H7 (cell line): ENCODE measurements at places on chromosomes 3 and 15.

DNA sequence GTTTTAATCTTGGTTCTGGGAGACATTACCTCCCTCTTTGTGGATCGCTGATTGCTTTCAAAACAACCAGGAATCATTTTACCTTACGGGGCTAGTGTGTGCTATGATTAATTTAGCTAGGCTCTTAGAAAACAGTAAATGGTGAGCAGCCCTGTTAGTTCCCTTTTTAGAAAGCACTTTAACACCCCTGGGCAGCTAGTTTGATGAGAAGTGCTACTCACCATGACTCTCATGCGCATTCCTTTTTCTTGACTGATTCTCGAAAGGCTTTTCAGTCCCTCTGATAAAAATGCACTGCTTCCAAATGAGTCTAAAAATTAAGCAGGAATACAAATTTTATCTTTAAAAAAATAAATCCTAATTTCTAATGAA, 75.3 kb upstream of the LEKR1 start:
- no peak for DNase-seq

- DNase-seq, result no peak
These were observed 729.4 kb upstream of the CFAP20DC start for GRCh38 chr3:59779260-59779659.

DNA sequence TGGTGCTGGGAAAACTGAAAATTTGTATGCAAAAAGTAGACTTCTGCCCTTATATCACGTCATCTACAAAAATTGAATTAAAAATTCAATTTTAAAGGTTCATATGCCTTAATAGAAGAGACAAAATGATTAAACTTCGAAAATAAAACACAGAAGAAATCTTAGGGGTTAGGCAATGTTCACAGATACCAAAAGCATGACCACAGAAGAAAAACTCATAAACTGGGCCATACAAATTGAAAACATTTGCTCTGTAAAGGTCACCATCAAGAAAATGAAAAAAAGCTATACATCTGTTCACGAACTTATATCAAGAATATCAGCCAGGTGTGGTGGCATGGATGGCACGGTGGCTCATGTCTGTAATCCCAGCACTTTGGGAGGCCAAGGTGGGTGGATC, 245.1 kb downstream of the PCCB start:
- no peak for DNase-seq

DNA sequence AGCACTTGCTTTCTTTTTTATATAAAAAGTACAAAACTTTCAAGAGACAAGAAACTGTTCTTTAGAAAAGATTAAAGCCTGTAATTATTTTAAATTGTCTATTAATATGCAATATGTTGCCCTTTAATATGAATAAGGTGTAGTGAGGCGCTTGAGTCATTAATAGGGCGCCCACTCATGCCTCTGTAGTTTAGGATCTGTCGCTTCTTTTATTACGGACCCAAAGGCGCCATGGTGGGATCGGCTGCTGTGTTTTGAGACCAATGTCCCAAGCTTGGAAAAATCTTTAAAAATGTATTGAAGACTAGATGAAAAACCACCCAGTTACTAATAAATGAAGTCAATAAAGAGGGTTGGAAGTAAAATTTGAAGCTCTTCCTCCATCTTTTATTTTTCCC, 259.5 kb upstream of the MEIS2 start:
- no peak for DNase-seq

DNA sequence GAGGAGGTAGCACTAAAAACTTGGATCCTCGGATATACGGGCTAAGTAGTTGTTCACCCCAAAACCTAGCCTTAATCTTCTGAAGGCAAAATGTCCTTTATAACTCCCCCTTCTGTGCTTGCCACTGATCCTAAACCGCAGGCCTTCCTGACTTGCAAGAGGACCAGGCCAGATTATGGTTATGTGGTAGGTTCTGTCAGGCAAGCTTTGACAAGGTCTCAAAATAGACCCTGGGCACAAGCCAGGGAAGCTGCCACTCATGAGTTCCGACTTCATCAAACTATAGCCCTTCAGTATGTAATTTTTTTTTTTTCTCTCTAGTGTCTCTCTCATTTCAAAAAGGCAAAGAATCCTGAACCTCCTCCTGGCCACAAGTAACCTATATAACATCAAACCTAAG, 3.2 kb downstream of the LRRFIP2 start:
- no peak for DNase-seq

DNA sequence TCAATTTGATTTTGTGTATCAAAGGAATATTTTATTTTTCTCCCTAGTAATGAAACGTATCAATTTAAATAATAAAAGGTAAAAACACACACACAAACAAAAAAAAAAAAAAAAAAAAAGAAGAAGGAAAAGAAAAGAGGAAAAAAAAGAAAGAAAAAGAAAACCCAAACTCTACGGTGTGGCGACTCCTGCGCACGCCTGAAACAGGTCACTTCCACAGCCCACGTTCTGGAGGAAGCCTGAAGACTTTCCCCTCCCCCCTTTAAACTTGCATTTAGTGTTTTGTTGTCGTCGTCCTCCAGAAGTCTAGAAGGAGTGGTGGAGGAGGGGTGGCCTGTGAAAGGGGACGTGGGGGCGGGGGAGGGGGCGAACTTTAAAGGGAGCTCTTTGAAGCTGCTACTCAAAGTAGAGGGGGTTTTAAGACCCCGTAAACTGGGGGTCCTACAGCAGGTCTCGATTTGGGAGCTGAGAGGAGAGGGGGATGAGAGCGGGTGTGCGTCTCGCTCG, 2.3 kb upstream of the TLE3 start:
- peak; percentile 61 for DNase-seq

- DNase-seq, result no peak
These were observed 35.2 kb upstream of the TRPM1 start for GRCh38 chr15:31136607-31137328.

- no peak for DNase-seq
These were observed 194.5 kb upstream of the LRTM1 start for GRCh38 chr3:55122312-55122711.

GRCh38 chr3:46934498-46935167, 41.9 kb downstream of the CCDC12 start:
- no peak for DNase-seq

GRCh38 chr15:25250011-25250596, 188.7 kb downstream of the UBE3A start:
- peak; percentile 27 for DNase-seq

- DNase-seq, result peak; percentile 79
These were observed 821 bp upstream of the MAGI1 start for GRCh38 chr3:66039590-66039887.

DNA sequence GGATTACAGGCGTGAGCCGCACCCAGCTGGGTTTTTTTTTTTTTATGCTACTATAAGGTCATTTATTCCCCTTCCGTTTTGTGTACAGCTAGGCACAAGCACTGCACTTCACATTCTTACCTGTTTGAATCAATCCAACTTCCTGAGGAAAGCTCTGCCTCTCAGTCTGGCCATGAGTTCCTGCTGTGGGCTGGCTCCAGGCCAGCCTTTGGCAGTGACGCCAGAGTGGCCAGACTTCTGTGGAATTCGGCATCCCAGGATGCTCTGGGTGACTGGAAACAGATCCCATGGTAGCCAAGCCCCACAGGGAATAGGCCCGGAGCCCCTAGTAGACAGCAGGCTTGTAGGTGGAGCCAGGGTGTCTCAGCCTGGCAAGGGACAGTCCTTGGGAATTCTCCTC, 21.5 kb upstream of the TIMP4 start:
- no peak for DNase-seq

DNA sequence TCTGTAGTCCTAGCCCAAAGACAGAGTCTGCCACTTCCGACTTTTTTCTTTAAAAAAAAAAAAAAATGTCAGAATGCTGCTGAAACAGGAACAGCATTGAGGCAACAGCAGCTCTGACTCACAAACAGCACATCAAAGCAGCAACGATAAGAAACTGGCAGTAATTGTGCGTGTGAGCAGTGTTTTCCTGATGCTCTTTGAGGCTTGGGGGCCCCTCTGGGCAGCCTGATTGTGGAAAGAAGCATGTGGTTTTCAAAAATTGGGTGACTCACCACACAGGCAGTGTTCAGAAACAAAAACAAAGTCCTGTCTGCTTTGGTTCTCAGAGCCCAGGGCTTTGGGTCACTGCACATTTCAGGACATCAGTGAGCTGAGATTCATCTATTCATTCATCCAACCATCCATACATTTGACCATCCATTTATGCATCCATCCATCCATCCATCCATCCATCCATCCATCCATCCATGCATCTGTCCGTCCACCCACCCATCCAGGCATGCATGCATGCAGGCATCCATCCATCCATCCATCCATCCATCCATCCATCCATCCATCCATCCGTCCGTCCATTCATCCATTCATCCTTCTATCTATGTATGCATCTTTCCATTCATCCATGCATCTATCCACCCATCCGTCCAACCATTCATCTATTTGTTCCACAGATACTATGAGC, 308.4 kb downstream of the RPLP1 start:
- no peak for DNase-seq

DNA sequence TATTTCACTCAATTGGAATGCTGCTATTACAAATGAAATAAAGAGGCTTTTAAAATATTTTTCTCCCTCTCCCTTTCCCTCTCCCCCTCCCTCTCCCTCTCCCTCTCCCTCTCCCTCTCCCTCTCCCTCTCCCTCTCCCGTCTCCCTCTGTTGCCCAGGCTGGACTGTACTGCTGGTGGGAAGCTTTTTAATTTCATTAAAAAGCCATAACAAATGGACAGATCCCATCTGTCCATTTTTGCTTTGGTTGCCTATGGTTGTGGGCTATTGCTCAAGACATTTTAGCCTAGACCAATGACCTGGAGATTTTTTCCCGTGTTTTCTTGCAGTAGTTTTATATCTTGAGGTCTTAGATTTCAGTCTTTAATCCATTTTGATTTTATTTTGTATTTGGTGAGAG, 107.2 kb upstream of the LRRC3B start:
- DNase-seq, result no peak

DNA sequence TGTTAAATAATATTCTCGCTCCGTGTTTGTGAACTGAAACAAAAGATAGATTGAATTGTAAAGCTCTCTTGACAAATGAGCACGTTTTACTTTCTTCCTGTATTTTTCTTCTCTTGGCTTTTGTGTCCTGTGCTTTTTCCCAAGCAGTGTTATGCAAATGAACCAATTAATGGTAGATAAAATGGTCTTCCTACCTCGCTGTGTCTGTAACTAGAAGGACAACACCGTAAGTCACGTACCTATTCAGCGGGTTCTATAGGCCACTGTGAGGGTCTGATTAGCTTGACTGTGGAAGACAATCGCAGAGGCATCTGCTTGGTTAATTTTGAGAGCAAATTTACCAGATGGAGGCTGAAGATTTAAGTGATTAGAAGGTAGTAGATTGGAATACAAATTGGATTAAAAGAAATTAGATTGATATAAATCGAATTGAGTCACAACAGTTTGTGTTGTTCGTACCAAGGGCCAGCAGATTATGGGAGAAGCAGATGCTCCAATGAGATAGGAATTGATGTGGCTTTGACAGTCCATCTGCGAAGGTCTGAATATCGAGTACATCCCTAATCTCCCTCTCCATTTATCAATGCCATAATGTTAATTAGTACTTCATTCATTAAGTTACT, 40.2 kb downstream of the ROBO2 start:
- peak; percentile 7 for DNase-seq
